ENCODE measurements at places on chromosomes 16 and 17.

GRCh38 chr17:39972271-39972670, 8.3 kb upstream of the PSMD3 start:
- DNase-seq = no peak
- H3K36me3 ChIP-seq = no peaks in the 10 kb centered on the region
- peaks cover 33% of the 10 kb centered on the region for H3K27me3 ChIP-seq

DNA sequence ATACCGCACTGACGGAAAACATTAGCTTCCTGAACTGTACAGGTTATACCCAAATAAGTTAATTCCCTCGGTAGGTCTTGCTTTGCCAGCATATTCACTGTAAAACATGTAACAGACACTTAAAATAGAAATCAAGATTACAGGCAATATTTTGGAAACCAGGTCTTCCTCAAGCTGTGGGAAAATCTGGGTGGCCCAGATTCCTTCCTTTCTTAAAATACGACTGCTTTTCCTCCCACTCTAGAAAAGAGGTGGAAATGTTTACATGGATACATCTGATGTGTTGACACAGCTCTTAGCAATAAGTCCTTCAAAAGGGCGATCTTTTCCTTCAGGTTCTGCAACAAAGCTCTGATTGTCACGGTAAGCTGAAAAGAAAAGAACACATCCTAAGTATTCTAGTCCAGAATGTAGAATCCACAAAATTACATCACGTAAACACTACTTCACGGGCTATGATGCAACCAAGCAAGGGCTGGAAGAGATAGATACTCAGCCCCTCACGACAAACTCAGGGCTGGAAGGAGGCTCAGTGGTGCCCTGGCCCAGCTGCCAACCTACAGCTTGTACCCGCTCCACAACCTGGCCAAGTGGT, 18.4 kb downstream of the STX8 start:
- H3K36me3 ChIP-seq = no peaks in the 10 kb centered on the region
- no peaks in the 10 kb centered on the region for H3K27me3 ChIP-seq
- H3K4me3 ChIP-seq = no peak overlapping the region
- no peaks in the 10 kb centered on the region for H3K4me1 ChIP-seq
- no peak for DNase-seq

GRCh38 chr16:82859662-82860061, 232.9 kb downstream of the CDH13 start:
- no peaks in the 10 kb centered on the region for H3K36me3 ChIP-seq
- H3K4me3 ChIP-seq = no peak overlapping the region
- H3K27ac ChIP-seq = no peak overlapping the region
- no peaks in the 10 kb centered on the region for H3K4me1 ChIP-seq
- DNase-seq = no peak
- no peaks in the 10 kb centered on the region for H3K27me3 ChIP-seq

DNA sequence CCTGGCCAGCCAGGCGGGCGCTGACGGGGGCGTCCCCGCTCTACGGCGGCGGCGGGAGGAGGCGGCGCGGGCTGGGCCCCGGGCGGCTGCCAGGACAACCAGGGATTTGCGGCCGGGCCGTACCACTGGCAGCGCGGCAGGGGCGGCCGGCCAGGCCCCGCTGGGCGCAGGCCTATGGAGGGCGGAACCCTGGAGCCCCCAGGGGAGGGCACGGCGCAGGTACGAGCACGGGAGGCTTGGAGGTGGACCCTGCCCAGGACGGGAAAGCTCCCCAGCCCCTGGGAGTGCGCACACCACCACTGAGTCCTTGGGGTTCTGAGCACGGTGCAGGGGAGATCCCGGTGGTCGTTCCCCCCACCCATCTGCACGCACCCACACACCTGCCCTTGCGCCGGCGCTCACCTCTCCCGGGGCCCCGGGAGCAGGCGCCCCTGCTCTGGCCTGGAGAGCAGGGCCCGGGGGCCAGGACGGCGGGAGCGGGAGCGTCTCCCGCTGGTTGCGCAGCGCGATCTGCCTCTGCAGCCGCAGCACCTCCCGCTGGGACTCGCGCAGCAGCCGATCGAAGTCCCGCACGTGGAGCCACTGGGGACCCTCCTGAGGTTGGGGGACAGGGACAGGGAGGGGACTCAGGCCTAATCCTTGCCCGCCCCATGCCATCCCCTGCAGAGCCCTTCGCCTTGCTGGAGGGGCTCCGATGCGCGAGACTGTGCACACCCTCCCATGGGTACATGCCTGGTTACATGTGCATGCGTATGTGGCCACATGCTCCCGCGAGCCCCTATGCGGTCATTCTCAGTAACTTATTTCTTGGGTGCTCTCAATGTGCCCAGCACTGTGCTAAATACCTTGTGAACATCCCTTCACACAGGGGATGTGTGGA, 3.9 kb downstream of the TSPOAP1 start:
- H3K4me1 ChIP-seq = peaks cover 26% of the 10 kb centered on the region
- peaks cover 33% of the 10 kb centered on the region for H3K36me3 ChIP-seq
- peaks cover 2% of the 10 kb centered on the region for H3K27me3 ChIP-seq
- H3K27ac ChIP-seq = peak overlapping the region; percentile 62
- DNase-seq = no peak

- no peak overlapping the region for H3K27ac ChIP-seq
- H3K4me3 ChIP-seq = no peak overlapping the region
- H3K27me3 ChIP-seq = peaks cover 25% of the 10 kb centered on the region
- no peak for DNase-seq
Measured at GRCh38 chr17:18381158-18381952, 3.8 kb downstream of the EVPLL start.

- peak overlapping the region; percentile 87 for H3K4me3 ChIP-seq
- peak overlapping the region; percentile 79 for H3K27ac ChIP-seq
- peaks cover 49% of the 10 kb centered on the region for H3K4me1 ChIP-seq
- H3K27me3 ChIP-seq = no peaks in the 10 kb centered on the region
Measured at GRCh38 chr16:56985962-56986360, 3.4 kb upstream of the NLRC5 start.

GRCh38 chr16:19029980-19030379, 37.4 kb upstream of the COQ7 start:
- H3K4me1 ChIP-seq = no peaks in the 10 kb centered on the region
- no peaks in the 10 kb centered on the region for H3K27me3 ChIP-seq
- H3K4me3 ChIP-seq = no peak overlapping the region
- H3K27ac ChIP-seq = no peak overlapping the region

DNA sequence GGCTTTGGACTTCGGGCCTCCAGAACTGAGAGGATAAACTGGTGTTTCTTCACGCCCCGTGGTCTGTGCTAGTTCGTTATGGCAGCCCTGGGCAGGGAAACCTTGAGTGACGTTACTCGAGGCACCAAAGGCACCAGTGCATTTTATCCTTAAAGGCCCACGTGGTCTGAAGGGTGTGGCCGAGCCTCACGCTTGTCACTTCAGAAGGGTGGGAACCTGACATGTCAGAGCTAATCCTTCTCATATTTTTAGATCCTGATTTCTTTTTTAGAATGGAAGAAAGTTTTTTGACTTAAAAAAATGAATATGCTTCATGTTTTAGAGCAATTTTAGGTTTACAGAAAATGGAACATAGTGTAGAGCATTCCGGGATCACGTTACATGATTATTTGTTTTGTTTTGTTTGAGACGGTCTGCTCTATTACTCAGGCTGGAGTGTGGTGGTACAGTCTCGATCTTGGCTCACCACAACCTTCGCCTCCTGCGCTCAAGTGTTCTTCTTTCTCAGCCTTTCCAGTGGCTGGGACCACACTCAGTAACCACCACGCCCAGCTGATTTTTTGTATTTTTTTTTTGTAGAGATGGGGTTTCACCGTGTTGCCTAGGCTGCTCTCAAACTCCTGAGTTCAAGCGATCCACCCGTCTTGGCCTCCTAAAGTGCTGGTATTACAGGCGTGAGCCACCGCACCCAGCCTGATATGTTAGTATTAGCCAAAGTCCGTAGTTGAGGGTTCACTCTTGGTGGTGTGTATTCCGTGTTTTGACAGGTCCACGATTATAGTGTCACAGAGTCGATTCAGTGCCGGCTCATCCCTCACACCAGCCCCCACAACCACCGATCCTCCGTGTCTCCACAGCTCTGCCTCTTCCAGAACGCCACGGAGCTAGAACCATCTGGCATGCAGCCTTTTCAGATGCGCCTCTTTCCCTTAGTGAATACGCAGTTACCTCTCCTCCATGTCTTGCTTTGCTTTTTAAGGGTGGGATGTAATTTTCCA, 47.9 kb downstream of the RAB11FIP3 start:
- H3K4me3 ChIP-seq = no peak overlapping the region
- no peak overlapping the region for H3K27ac ChIP-seq
- no peak for DNase-seq
- H3K36me3 ChIP-seq = no peaks in the 10 kb centered on the region
- H3K27me3 ChIP-seq = no peaks in the 10 kb centered on the region

DNA sequence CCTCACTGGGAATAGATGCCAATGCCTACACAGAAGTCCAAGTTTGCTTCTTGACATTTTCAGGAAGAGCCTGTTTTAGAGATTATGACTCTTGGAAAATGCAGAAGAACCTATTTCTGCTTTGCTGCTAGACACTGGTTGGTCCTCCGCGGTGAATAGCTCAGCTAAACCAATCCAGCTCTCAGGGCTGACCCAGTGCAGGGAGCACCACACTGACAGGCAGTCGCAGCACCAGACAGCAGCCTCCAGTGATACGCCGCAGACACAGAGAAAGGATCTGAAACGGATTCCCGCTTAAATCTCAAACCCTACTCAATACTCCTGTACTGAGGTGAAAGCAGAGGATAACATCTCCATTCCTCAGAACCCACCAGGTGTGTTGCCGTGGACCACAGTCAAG, 183.4 kb downstream of the ENGASE start:
- H3K4me1 ChIP-seq = no peaks in the 10 kb centered on the region
- no peak overlapping the region for H3K4me3 ChIP-seq
- no peaks in the 10 kb centered on the region for H3K27me3 ChIP-seq
- no peak overlapping the region for H3K27ac ChIP-seq
- no peaks in the 10 kb centered on the region for H3K36me3 ChIP-seq

GRCh38 chr16:30186782-30187555, 3.6 kb downstream of the CORO1A start:
- peak overlapping the region; percentile 97 for H3K27ac ChIP-seq
- DNase-seq = peak; percentile 79
- H3K27me3 ChIP-seq = no peaks in the 10 kb centered on the region
- peak overlapping the region; percentile 100 for H3K4me3 ChIP-seq
- peaks cover 18% of the 10 kb centered on the region for H3K4me1 ChIP-seq

GRCh38 chr17:4073983-4074830, 68.6 kb downstream of the ZZEF1 start:
- H3K27ac ChIP-seq = no peak overlapping the region
- no peaks in the 10 kb centered on the region for H3K27me3 ChIP-seq
- DNase-seq = no peak
- peaks cover under 1% of the 10 kb centered on the region for H3K4me1 ChIP-seq
- H3K4me3 ChIP-seq = no peak overlapping the region
- H3K36me3 ChIP-seq = peaks cover 69% of the 10 kb centered on the region

DNA sequence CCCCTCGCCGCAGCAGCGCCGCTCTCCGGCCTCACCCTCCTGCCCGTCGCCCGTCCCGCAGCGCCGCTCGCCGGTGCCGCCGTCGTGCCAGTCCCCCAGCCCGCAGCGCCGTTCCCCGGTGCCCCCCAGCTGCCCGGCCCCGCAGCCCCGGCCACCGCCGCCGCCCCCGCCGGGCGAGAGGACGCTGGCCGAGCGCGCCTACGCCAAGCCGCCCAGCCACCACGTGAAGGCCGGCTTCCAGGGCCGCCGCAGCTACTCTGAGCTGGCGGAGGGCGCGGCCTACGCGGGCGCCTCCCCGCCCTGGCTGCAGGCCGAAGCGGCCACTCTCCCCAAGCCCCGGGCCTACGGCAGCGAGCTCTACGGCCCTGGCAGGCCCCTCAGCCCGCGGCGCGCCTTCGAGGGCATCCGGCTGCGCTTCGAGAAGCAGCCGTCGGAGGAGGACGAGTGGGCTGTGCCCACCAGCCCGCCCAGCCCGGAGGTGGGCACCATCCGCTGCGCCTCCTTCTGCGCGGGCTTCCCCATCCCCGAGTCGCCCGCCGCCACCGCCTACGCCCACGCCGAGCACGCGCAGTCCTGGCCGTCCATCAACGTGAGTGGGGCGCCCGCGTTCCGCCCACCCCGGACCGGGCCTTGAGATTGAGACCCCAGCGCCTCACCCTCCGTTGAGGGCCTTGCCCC, 15.0 kb downstream of the TBKBP1 start:
- no peak overlapping the region for H3K27ac ChIP-seq
- H3K36me3 ChIP-seq = no peaks in the 10 kb centered on the region

DNA sequence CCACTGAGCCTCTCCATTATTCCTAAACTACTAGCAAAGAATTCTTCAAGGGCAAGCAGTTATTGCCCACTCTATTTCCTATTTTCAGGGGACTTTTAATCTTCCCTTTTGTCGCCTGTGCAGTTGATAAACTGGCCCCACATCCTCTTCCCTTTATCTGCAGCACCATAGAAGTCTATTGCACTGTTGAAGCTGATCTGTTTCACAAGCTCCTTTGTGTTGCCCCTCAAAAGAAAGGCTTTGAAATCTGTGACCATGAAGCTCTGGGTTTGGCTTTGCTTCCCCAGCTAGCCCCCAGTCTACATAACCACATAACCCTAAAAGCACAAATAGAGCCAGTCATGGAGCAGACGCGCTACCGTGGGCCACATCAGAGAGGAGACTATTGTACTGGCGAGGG, 37.1 kb downstream of the CDRT15 start:
- no peak for DNase-seq
- H3K4me1 ChIP-seq = peaks cover 93% of the 10 kb centered on the region
- H3K4me3 ChIP-seq = peak overlapping the region; percentile 82
- no peaks in the 10 kb centered on the region for H3K27me3 ChIP-seq

DNA sequence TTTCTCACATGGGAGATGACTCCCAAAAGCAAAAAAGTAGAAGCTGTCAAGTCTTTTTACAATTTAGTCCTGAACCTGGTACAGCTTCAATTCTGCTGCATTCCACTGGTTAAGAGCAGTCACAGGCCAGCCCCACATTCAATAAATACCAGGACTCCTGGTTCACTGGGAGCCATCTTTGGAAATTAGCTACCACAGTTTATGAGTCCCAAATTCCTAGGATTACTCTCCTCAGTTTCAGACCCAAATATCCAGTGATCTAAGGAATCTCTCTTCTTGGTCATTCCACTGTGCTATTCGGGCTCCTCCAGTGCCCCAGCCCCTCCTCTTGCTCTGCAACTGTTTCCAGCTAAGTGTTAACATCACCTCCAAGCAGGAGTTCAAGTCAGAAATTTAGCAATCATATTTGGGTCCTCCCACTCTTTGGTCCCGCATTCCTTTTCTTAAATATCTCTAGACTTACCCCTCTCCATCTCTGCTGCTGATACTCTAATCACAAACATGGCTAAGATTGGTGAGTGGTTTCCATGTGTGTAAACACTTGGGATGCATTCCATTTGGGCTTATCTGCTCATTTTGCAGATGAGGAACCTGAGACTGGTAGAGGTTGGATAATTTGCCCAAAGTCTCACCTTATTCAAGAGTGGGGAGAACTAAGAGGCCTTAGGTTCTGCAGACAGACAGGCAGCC, 9.6 kb upstream of the WIPF2 start:
- peaks cover under 1% of the 10 kb centered on the region for H3K27me3 ChIP-seq
- H3K4me3 ChIP-seq = no peak overlapping the region
- H3K4me1 ChIP-seq = no peaks in the 10 kb centered on the region
- no peak overlapping the region for H3K27ac ChIP-seq

Measured in T-helper 2 cell treated with Interferon-gamma antibody and Interleukin-4, amounts not matched to agents 5 μg/mL and 100 μg/mL, for 36 hours (primary cell).